ENCODE measurements at places on chromosomes 6 and 20.

DNA sequence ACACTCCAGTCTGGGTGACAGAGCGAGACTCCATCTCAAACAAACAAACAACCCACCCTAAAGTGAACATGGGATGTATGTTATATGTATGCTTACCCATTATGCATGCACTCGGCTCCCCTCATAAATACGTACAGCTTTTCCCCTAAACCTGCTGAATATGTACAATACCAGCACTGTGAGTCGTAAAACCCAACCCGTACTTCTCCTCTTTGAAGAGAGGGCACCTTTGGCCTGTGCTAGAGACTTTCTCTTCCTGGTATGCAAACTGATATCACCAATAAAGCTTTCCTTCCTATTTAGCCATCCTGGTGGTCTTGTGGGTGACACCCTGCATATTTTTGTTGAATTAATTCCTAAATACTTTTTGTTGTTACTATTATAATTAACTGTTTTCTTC lies 51.3 kb downstream of the VSTM2L start:
- DNase-seq: no peak

DNA sequence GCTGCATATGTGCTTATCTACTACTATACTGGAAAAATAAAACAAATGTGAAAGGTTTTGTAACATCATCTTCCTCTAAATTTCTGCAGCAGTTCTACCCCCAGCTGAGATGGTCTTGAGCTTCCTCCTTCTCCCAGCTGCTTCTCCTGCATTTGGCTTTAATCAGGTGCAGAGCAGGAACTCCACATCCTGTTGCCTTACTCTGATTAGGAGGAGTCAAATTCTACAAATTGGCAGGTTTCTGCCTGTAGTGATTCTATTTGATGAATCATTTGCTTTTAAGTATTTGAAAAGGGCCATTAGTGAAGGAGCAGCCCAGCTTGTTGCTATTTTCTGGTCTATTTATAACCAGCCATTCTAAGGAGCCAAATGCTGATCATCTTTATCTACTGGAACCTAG lies 224.5 kb downstream of the GMDS start:
- no peak for DNase-seq

DNA sequence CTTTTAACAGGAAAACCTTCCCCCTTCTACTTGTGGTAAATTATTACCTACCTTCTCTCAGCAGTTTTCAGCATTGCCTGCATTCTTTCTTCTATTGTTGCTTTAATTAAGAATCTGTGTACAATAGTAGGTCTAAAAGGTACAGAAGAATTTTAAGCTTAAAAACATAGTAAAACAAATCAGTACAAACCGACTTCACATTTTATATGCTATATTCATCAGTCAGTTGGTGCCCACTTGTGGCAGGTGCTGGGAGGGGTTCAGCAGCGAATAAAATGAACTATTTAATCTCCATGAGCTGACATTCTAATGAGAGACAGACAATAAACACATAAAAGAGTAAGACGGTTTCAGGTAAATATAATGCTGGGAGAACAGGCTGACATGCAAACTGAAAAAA lies 73.4 kb upstream of the FBXO30 start:
- no peak for DNase-seq

GRCh38 chr6:139371421-139372203 lies 2.8 kb downstream of the CITED2 start:
- DNase-seq: no peak

DNA sequence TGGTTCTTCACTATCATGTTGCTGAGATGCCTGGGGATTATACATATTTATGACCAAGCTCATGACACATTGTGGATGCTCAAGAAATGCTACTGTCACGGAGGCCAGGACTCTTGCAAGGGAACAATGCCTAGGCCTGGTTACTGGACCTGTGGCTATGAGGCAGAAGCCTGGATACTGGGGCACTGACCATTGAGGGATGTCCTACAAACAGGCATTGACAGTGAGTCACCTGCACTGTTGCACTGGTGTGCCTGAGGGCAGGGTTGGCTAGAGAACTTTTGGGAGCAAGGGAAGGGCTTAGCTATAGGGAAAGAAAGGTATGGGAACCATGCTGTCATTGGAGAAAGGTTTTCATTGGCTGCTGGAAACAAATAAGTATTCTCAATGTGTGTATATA lies 313.1 kb upstream of the SUPT3H start:
- DNase-seq: no peak

- DNase-seq: no peak
These were observed 19.0 kb downstream of the NTSR1 start for GRCh38 chr20:62727584-62728027.

DNA sequence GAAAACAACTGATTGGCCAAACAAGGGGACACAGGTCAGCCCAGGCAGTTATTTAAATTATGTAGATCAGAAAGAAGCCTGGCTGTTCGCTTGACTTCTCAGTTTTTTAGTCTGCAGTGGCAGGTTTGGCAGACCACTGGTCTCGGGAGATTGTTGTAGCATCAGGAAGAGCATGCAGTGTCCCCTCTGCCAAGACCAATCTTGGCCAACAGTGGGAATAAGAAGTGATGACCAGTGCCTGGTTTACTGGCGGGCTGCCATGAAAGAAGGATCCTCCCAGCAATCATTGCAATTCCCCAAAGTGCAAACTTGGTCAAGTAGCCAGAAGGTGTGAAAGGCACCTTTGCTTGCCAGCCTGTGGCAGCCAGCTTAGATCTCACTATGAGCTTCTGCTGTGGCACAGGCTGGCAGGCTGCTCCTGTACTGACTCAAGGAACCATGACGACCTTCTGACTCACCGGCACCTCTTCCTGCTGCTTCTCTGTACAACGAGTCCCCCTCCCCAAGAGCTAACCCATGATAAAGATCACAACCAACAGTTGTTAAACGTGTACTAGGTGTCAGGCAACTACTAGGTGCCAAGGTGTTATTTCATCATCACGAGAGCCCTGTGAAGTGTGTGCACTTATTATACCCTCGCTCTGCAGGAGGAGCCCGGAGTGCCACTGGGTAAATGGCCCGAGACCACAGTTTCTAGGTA lies 76.8 kb upstream of the DUSP22 start:
- peak; percentile 70 for DNase-seq

- DNase-seq: no peak
These were observed 15.3 kb downstream of the MUC22 start for GRCh38 chr6:31025595-31025994.

DNA sequence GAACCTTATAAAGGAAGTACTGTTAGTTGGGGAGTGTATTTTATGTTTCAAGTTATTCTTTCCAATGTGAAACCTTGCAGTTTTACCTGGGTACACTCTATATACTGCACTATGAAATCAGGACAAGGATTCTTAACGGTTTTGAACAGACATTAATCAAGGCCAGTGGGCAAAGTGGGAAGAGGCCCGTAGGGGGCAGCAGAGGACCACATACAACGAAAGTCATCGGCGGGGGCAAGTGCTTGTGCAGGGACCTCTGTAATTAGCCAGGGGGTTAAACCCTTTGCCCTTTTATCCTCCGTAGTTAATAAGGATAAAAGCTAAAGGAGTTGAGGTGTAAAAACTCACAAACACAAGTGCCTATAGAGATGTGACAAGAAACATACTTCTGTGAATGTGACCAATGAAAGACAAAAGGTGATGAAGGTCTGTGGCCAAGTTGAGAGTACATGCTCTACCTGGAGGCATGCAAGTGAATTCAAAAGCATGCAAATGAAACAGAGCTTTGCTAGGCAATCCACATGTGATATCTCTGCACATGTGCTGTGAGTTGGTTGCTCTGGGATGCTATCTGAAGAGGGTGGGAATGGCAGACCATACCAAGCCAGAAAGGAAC lies 392.7 kb upstream of the MAN1A1 start:
- DNase-seq: peak; percentile 1

GRCh38 chr6:118501765-118502164 lies 46.3 kb upstream of the PLN start:
- DNase-seq: no peak

GRCh38 chr20:63979557-63980316 lies at the start of gene SAMD10:
Gene SAMD10, minus strand, starts transcription at chr20:63979642. Its CDS starts 175 bp downstream, at chr20:63979467.
- DNase-seq: peak; percentile 74

DNA sequence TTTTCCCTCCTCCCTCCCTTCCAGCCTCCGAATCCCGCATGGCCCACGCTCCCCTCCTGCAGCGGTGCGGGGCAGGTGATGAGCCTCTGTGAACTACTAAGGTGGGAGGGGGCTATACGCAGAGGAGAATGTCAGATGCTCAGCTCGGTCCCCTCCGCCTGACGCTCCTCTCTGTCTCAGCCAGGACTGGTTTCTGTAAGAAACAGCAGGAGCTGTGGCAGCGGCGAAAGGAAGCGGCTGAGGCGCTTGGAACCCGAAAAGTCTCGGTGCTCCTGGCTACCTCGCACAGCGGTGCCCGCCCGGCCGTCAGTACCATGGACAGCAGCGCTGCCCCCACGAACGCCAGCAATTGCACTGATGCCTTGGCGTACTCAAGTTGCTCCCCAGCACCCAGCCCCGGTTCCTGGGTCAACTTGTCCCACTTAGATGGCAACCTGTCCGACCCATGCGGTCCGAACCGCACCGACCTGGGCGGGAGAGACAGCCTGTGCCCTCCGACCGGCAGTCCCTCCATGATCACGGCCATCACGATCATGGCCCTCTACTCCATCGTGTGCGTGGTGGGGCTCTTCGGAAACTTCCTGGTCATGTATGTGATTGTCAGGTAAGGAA lies at the start of gene OPRM1:
Gene OPRM1 (plus strand): TSS at position 10 of the 612 bp plus-strand sequence. CDS start 305 bp downstream, at position 315.
- no peak for DNase-seq

DNA sequence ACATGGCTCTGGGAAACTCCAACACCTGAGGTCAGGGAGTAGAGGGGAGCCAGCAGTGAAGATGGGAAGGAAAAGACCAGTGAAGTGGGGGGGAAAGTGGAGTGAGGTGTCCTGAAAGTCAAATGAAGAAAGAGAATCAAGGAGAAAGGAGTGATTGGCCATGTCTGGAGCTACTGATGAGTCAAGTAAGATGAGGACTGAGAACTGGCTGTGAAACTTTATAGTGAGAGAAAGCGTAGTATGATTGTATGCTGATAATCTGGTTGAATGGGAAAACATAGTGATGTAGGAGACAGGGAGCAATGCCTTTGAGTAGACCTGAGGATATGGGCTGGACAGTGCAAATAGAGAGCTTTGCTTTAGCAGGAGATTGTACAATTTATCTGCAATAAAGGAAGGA lies 183.6 kb upstream of the GMDS start:
- DNase-seq: no peak

- no peak for DNase-seq
These were observed 69.5 kb downstream of the ESF1 start for GRCh38 chr20:13715171-13715570.

GRCh38 chr20:31475472-31476293 lies 595 bp downstream of the REM1 start:
- DNase-seq: no peak

DNA sequence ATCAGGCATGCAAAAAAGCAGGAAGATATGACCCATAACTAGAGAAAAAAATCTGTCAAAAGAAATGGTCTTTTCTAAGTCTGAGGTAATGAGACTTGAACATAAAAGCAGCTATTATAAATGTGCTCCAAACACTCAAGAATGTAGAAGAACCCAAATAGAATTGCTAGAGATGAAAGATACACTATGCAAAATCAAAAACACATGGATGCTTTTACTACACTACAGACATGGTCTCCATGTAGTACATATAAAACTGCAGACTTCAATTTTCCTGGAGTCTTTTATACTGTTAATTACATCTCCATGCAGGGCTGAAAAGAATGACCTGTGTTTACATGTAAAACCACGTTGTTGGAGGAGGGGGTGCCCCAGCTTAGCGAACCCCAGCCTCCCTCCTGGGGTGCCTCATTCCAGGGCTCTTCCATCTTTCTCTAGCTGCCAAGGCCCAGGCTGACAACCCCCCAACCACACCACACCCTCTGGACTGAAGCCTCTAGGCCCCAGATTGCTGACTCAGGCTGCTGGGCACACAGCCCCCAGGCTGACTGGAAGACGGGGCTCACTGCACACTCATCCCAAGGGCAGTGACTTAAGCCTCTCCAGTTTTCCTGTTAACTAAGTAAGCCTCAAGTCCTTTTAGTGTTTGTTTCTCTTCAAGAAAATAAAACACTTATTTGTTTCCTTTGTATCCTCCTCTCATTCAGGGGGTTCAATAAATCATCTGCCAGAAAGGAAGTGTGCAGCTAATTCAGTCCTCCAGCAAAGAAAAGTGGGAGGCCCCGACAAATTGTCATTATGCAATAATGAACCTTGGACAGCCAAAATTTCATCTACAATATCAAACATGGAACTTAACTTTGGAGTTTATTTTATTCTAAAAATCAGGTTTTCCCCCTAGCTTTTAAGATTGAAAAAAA lies 26.0 kb upstream of the PLAGL1 start:
- DNase-seq: no peak

GRCh38 chr6:157989541-157990289 lies 8.1 kb downstream of the SYNJ2 start:
- no peak for DNase-seq

DNA sequence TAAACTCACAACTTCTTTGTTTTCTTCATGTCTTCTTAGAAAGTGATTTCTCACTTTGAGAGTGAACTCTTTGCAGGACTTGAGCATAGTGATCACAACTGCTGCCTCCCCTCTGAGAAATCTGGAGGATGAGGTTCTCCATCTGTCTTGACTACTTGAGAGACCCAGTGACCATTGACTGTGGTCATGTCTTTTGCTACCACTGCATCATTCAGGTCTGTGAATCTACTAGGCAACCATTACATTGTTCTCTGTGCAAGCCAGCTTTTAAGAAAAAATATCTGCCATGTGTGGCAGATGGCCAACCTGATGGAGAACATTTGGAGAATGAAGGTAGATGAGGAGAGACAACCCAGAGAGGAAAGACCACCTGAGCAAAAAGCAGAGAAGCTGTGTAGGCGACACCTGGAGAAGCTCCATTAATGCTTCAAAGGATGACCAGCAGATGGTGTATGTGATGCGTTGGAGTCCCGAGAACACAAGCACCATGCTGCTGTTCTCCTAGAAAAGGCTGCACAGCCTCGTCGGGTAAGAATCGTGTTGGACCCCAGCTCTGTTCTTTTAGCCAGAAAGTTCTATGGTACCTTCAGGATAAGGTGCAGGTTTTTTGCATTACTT lies 25.1 kb upstream of the TRIM26 start:
- peak; percentile 2 for DNase-seq

DNA sequence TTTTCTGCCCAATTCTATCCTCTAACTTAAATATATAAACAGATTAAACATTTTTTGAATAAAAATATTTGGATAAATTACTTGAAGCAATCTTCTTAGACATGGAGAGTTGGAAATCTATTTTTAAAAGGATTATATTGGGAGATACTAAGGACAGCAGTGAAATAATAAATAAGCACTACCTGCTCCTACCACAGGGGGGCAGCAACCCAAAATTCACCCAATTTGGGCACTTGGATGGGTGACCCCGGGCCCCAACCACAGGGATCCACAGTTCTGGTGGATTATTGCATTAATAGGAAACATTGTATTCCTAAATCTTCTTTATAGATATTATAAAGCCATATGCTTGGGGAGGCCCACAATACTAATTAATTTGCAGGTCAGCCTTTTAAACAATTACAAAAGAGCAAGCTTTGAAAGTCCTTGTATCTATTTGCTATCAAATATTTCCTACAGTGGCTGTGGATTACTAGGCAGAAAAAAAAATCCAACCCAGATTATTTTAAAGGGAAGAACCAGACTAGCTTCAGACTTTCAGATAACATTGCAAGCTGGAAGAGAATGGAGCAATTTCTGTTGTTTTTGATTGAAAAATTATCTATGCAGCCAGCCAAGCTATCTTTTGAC lies 66.4 kb upstream of the PDE10A start:
- DNase-seq: no peak

Measured in stimulated activated naive CD4-positive, alpha-beta T cell treated with Interleukin-2 at 50 U/mL for 16 hours (primary cell).